ENCODE measurements at places on chromosomes 4 and X.

GRCh38 chr4:16199093-16199492 lies 27.2 kb downstream of the TAPT1 start:
- DNase-seq, result no peak

DNA sequence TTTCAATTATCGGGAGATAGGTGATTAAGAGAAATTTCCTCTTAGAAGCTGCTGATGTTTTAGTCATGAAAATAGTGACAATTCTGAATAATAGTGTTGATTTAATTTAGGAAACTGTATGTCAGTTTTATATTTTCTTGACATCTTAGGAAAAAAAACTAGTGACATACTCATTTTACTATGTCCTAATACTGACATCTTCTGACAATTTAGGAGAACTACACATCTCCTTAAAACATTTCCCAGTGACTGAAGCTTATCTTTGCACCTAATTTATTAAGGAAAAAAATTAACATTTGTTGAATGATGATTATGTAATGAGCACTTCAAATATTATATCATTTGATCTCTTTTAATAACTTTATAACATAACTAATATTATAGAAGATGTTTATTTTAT lies 42.0 kb upstream of the RBMXL3 start:
- DNase-seq, result no peak

- DNase-seq, result no peak
Observed at GRCh38 chr4:134132086-134132783, 69.4 kb downstream of the PABPC4L start.

DNA sequence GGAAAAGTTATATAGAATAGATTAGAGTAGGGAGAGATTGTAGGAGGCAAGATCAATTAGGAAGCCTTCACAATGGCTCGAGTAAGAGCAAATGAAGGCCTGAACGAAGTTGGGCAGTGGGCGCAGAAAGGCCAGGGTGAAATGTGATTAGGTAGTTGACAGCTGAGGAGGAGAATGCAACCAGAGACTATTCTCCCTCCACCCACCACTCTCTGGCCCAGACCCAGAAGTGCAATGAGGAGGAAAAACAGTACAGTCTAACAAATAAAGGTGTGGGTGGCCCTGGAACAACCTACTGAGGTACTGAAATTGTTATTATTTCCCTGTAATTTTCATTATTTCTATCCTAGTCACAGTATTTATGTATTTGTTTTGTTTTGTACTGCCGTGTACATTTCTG lies 176.7 kb downstream of the SLC39A8 start:
- DNase-seq, result no peak

DNA sequence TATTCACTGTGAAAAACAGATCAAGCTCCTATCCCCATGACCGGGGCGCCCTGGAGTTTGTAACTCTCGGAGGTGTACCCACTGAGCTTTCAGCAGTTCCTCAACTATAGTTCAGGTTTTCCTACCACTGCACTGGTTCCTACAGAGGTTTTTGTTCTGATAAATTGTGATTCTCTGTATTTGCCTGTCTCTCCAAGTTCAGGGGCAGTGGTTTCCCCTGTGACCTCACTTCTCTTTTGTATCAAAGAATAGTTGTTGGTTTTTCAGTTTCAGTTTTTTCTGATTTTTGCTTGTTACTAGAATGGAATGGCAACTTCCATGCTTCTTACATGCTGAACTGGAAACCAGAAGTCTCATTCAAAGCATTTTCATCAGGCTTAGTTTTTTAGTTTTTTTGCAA lies 56.8 kb upstream of the PLS3 start:
- DNase-seq, result no peak

DNA sequence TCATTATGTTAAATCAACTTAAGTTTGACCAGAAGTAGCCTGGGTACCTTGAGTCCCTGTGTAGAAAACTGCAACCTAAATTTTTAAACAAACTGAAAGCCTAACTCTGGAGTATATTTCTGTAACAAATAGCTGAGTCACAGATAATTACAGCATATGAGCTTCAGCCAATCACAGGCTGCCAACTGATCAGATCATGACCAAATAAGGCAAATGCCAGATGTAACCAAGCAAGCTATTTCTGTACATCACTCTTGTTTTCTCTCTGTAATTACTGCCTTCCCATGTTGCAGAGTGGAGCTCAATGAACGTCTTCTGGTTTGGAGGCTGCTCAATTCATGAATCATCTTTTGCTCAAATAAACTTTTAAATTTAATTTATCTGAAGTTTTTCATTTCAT lies 980.9 kb upstream of the DIAPH2 start:
- DNase-seq, result no peak

DNA sequence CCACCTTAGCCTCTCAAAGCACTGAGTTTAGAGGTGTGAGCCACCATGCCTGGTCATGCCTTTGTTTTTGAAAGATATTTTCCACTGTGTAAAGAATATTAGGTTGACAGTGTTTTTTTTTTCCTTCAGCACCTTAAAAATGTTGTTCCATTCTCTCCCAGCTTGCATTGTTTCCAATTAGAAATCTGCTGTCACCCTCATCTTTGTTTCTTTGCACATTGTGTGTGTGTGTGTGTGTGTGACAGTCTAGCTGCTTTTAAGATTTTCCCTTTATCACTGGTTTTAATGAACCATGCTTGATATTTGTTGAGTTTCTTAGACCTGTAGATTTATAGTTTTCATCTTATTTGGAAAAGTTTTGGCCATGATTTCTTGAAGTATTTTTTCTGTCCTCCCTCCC lies 79.0 kb upstream of the NKX1-1 start:
- no peak for DNase-seq

DNA sequence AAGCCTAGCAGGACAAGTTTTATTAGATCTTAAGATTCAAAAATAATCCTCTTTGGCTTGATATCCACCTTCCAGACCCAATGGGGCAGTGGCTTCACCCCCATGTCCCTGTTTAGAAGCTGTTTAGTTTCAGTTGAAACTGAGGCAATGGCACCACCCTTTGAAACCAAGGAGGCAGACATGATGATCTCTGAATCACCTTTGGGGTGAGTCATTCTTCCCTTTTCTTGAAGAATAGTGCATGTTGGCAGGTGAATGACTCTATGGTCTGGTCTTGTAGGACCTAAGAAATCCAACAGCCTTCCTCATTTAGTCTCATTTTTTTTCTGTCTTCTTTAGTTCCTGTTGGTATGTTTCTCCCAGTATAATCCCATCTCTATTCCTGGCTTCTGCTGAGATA lies 29.5 kb upstream of the BMP15 start:
- no peak for DNase-seq

- no peak for DNase-seq
Observed at GRCh38 chr4:2805712-2806389, 13.0 kb downstream of the SH3BP2 start.

DNA sequence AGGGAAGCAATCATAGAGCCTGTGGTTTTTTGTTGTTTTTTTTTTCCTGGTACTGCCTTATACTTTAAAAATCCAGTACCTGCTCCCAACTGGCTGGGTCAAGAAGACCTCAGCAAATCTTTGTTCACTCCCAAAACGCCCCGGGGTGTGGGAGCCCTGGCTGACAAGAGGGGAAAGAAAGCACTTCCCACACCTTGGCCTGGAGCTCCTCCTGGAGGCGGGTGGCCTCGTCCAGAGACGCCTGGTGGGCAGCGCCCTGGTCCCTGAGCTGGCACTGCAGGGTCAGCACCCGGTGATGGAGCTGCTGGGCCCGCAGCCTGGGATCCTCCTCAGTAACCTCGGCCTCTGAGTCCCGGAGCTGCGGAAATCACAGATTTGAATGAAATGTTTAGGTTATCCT lies 38.2 kb downstream of the C4orf50 start:
- DNase-seq, result peak; percentile 56

- no peak for DNase-seq
Observed at GRCh38 chr4:87019898-87020297, 85.1 kb downstream of the AFF1 start.

DNA sequence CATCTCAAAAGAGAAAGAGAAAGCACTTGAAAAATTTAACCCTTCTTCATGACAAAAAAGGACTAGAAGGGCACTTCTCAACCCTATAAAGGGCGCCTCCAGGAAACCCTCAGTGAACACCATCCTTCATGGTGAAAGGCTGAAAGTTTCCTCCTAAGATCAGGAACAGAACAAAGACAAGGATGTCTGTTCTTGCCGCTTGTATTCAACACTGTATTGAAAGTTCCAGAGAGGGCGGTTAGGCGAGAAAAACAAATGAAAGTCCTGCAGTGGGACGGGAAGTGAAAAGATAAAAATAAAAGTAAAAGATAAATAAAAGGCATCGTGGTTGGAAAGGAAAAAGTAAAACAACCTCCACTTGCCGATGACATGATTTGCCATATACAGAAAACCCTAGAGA lies 50.9 kb downstream of the RNF212 start:
- DNase-seq, result no peak

DNA sequence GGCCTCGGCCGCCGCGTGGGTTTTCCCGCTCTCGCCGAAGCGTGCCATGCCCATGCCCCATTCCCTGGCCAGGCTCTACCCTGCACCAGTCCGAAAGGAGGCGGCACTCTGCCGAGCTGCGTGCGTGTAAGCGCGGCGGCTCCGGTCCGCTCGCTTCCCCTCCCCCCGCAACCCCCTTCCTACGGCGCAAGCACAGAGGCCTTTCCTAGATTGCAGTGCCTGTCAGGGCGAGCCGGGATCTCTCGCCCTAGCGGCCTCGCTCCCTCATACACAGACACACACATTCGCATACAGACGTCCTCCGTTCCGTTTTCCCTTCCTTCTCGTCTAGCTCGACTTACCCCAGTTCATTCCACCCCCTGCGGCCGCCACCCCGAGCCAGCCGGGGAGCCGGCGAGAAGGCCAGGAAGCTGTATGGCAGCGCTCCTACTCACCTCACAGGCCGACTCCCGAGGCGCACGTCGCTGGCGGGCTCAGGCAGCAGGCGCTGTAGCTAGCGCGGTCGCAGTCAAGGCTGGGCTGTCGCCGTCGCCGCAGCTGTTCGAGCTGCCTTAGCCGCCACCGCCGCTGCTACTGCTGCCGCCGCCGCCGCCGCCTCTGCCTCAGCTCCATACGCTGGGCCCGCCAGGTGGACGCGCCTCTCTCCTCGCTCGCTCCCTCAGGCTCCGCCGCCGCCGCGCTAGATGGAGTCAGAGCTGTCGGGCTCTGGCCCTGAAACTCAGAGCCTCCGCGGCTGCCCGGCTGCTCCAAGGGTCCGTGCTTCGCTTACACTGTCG lies 615 bp downstream of the NEXMIF start:
- peak; percentile 60 for DNase-seq

DNA sequence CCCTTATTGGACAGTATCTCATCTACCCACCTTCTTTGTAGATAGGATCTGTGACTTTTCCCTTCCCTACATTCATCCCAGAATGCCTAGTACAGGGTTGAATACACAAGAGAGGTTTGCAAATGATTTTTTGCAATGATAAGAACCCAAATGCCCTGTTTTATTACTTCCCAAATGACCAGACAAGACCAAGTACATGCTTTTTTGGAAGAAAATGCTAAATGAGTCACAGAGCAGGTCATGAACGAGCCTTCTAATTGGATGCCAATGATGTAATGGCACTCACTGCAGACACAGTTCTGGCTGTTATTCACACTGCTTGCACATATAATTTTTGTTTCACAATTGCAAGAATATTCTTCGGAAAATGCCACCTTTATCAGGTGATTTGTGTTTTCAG lies 17.8 kb upstream of the GABRQ start:
- DNase-seq, result no peak

- no peak for DNase-seq
Observed at GRCh38 chrX:47864785-47865184, 28.1 kb downstream of the ZNF81 start.

- DNase-seq, result no peak
Observed at GRCh38 chr4:168717847-168718246, 221.0 kb downstream of the PALLD start.

GRCh38 chr4:22707390-22707789 lies 14.7 kb downstream of the GBA3 start:
- DNase-seq, result no peak

DNA sequence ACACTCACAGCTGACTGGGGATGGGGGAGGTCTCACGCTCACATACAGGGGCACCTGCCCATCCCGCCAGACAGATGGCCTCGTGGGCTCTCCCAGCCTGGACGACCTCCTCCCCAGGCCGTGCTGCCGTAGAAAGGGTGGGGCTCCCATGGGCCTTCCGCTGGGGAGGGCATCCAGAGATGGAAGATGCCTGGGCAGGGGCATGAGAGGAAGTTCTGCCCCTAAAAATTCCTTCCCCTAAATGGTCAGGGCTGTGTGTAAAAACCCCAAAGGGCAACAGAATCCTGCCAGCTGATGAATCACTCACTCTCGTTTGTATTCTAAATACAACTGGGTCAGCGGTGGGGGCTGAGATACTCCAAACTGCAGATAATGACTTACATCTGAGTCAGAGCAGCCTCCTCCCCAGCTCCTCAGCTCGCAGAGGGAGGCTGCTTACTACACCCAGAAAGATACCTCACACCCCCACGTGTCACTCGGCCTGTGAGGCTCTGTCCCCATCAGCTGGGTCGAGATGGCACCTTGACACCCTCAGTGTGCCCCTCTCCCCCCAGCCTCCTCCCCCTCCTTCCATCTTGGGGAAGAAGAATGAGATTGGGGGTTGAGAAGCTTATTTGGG lies 10.1 kb downstream of the WDR1 start:
- no peak for DNase-seq

GRCh38 chrX:10379878-10380277 lies 223.1 kb downstream of the CLCN4 start:
- no peak for DNase-seq

DNA sequence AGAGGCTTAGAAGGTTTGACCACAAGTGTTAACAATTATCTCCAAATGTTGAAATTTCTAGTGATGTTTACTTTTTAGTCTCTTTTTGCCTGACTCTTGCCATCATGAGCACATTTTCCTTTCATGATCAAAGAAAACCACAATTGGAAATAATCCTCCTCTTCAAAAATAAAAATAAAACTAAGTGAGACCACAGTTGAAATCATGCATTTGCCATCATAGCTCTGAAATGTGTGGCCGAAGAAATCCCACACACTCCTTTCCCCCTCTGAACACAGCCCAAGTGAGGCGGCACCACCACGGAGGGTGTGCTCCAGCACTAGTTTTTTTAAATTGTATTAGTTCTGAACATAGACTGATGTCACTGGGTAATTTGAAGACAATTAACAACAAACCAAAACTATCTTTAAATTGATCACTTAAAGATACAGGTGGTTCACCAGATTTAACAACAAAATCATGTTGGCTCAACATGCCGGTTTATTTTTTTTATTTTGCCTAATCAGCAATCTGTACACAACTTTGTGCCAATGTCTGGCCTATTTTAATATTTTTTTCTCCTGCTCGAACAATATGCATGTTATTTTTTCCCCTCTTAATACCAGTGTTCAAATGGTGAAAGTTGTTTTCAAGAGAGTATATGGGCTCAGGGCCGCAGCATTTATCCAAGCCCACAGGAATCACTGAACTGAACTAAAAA lies 17.6 kb downstream of the APBB2 start:
- DNase-seq, result no peak

DNA sequence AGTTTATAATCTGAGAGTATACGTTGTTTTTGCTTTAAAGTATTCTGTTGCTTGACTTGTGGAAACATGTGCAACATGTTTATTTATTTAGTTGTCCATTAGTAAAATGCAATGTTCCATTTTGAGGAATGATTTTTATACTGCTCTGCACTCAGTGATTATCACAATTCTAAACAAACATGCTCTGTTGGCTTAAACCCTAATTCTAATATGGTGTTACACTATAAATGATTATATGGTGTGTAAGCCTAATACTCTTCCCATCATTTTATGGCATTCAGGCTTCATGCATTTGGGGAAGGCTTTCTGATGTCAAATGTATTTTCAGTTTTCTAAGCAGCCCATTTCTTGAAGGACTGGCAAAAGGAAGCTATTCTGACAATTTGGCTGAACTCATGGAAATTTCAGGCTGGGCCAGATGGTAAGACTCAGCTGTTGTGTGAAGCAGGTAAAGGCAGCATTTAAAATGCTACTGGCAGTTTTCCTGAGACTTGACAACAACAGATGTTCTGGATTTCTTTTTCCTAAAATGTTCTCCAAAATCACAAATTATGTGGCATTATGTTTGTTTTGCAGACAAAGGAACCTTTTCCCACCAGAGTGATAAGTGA lies 336.7 kb upstream of the GNPDA2 start:
- DNase-seq, result no peak
